COR-L47 (cell line): ENCODE measurements at places on chromosomes 7 and 10.
A peak's percentile ranks its signal among the peaks of the same experiment; 100 is the strongest.

DNA sequence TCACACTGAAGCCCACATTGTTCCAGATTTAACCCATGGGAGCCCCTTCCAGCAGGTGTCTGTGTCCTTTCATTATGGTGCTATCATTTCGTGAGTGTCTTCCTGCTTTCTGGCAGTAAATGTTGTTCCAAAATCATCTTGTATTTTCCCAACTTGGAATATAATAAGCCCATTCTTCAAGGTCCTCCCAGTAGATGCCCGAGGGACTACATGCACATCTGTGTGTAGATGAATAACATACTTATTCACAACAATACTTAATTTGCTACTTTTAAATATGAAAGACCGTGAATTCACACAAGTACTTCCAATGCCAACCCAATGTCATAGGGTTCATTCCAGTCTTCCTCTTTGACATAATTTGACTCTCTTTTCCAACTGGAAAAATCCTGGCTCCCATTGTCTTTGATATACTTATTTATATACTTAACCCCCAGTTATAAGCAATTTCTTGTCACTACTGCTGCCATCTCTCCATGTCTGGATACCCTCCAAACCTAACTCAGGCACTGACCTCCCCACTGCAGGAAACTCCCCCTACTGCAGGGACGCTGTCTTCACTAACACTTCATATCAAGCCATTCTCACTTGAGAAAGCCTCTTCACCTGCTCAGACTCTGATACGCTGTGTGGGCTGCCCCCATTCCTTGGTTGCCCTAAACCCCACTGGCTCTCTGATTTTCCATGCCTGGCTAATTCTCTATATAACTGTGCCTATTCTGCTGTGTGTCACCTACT lies 1119.2 kb downstream of the CNTNAP2 start:
- no peak for DNase-seq

- no peak for DNase-seq
Measured at GRCh38 chr10:28963539-28964221, 286.4 kb downstream of the BAMBI start.

- peak; percentile 52 for DNase-seq
Measured at GRCh38 chr7:22356701-22357310, at the start of gene RAPGEF5. Gene RAPGEF5, minus strand, starts transcription at chr7:22357154. Its CDS starts 94 bp downstream, at chr7:22357060.

GRCh38 chr7:95097291-95097690 lies 189.9 kb downstream of the PPP1R9A start:
- DNase-seq, result no peak

DNA sequence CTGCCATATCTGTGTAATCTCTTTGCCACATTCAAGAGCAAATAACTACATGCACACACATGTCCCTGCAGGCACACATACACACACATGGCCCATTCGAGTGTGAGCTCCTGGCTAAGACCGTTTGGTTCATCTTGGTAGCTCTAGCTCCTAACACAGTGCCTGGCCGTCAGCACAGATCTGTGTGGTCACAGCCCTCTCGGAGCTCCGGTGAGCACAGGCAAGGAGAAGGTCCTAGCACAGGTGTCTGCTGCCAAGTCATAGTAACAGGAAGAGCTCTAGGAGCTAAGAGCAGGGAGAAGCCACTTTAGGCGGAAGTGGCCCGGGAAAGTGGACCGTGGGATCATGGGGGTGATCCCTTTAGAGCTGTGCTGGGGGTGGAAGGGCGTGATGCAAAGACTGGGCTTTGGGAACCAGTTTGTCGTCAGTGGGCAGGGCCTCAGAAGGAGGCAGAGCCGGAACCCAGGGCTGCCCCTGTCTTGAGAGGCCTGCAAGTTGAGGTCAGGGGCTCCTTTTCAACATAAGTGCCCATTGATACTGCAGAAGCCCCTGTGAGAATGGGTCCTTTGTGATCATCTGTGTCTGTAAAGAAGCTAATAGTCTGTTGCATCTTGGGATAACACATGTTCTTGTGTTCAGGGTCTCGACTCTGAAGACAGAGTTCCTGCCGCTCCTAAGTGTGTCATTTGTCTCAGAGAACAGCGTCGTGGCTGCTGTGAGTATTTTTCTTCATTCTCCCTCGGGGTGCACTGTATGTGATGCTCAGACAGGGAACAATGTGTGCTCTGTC lies 16.6 kb upstream of the ARPC1B start:
- no peak for DNase-seq

DNA sequence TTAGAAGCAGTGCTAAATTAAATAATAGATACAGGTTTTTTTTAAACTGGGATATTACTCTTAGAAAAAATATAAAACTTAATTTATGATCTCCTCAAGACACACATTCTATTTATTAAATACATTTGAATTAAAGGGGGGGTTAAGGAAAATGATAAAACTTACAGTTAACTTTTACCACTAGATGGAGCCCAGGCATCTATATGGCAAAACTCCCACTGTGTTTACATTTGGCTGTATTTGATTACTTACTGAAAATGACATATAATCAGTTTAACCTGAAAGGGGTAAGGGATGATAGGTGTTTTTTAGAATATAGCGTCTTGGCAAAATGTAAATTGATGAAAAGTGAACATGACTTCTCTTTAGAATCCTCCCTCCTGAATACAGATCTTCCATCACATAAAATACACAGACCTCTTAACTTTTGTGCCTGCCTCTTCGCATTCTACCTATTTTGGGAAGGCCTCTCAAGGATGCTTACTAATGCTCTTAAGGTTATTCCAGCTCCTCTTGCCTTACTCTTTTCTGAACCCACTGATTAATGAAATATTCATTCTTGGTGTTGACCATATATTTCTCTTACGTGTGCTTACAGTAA lies 235.7 kb downstream of the AGMO start:
- DNase-seq, result peak; percentile 52

DNA sequence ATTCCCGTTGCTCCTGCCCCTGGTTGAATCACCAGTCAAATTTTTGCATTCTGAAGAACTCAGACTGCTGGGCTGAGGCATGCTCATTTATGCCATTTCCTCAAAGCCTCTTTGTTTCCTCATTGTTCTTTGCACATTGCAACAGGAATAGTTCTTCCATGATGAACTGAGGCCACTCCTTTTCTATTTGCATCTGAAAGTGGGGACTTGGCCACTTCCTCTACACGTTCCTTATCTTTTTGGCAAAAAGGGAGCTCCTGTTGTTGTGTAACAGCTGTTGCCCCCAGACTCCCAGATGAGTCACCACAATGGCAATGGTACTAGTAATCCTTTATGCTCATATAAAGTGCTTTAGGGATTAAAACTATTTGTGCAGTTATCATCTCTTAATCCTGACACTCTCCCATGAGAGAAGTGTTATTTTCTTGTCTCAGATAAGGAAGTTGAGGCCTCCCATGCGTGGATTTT lies 20.1 kb upstream of the ITPRID1 start:
- DNase-seq, result no peak

DNA sequence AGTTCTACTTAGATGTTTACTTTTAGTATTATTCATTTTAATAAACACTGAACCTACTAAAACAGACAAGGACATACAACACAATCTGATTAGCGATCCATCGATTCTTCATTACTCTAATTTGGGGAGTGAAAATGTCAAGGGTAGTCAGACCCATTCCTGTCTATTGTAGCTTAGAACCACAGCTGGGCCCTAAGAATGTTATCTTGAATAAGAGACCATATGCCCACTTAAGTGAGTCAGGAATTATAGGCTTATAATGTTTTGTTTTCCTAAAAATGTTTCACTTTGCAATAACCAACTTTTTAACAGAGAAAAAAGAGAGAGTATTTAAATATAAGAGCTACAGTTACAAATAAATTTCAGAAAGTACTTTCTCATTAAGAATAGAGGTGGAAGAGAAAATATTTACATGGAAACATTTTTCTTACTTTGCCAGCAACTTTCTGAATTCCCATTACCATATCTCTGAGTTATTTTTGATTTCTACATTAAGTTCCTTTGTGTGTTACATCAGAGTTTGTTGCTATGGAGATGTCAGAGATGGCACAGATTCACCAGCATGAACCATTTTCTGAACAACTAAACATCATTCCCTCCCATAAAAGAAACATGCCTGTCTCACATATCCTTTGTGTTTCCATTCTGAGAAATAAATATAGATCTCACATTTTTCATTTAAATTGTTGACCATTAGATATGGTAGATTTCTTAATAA lies 75.4 kb upstream of the SLC13A1 start:
- DNase-seq, result no peak

GRCh38 chr7:136997735-136998134 lies 129.3 kb downstream of the CHRM2 start:
- DNase-seq, result no peak

- no peak for DNase-seq
Measured at GRCh38 chr10:51763746-51764145, 64.4 kb upstream of the CSTF2T start.

DNA sequence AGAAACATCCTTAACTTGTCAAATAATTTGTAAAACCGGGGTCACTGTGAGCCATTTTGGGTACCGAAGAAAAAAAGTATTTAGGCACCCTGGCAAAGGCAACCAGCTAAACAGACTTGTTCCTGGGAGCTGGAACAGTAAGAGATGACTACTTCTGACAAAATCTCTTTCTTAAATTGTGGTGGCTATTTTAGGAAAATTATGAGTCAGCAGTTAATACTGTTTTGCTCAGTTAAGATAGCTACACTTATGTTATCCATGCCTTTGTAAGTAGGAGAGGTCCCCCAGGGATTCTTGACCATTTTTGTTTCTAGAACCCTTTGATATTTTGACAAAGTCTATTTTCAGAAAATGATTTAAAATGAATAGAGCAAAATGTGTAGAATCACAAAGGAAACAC lies 68.7 kb downstream of the TAX1BP1 start:
- DNase-seq, result no peak
